ENCODE measurements at places on chromosomes 5 and 9. TPM values are rescaled to one million over a fixed set of nuclear protein-coding genes. Genes with fewer than 3 reads are reported as not detected.

The MYOZ3 gene
- under 0.01 TPM for total RNA-seq

The ROR2 gene
- 0.68 TPM for total RNA-seq

The MSMP gene
- total RNA-seq = not detected

The STPG3 gene
- not detected for total RNA-seq

The PRELID2 gene
- 0.68 TPM for total RNA-seq

The BHMT gene
- total RNA-seq = 0.95 TPM

The GLDC gene
- 1.1 TPM for total RNA-seq

DNA sequence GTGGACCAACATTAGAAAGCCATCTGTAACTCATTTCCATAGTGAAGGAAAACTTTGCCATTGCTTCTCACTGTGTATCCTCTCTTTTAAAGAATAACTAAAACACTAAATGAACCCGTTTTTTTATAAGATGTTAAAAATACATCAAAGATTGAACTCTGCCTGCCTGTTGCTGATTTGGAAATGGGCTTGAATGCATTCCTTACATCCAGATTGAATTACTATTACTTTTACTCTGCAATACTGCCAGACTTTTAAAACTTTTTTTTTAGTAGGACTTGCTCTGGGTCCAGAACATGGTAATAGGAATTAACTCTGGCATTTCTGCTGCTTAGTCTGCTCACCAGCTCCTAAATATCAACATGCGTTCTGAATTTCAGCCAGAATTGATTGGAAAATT, 176.8 kb upstream of the PAPPA start:
- no peak for DNase-seq

GRCh38 chr5:97488126-97488668, 305.1 kb upstream of the RIOK2 start:
- no peak for DNase-seq

GRCh38 chr5:74977471-74977870, 74.9 kb downstream of the GCNT4 start:
- DNase-seq = no peak

DNA sequence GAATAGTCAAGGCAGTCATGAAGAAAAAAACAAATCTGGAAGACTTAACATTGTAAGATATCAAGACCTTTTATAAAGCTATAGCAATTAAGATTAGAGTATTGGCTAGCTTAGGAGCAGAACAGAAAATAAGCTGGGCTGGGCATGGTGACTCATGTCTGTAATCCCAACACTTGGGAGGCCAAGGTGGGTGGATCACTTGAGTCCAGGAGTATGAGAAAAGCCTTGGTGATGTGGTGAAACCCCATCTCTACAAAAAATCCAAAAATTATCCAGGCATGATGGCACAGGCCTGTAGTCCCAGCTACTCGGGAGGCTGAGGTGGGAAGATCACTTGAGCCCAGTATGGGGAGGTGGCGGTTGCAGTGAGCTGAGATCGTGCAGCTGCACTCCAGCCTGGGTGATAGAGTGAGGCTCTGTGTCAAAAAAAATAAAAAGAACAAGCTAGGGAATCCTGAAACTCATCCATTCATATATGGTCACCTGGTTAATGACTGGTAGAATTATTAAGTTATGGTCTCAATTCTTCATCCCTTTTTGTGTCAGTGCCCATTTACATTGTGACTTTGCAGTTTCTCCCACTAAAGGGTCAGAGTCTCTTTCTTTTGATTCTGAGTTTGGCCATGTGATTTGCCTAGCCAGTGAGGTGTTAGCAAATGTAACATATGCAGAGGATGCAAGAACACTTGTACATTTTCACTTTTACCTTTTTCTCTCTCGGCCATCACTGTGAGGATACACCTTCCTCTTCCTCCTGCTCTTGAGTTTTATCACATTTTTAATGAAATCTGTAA, 144.6 kb upstream of the SGCD start:
- no peak for DNase-seq

DNA sequence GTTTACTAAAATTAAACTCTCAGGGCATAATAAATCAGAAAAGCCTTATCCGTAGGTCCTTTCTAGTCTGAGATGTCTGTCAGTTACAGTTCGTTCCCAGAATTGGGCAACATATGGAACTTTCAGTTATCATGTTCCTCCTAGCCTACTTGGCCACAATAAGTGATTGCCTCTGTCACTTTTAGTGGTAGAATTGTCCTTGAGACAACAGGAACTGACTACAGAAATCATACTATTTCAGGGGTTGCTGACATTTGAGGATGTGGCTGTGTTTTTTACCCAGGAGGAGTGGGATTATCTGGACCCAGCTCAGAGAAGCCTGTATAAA, 956 bp downstream of the ZNF189 start:
- no peak for DNase-seq

- DNase-seq = no peak
These were observed 149.3 kb upstream of the MTAP start for GRCh38 chr9:21653091-21653490.

DNA sequence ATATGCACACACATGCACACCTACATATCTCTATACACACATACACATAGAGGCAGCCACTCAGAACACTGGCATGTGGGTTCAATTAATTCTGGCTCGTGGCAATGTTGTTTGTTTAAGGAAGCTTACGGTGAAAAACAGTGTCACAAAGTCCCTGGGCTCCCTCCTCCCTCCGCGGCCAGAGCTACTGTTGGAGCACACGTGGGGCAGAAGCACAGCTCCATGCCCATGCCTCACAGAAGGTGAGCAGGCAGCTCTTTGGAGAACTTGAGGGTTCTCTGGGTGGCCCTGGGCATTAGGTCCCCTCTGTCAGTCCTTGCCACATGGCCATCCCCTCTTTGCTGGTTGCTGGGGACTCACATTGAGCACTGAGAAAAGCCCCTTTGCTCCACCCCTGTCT, 107.5 kb downstream of the GADD45G start:
- no peak for DNase-seq

- DNase-seq = no peak
These were observed 591.6 kb upstream of the SGCD start for GRCh38 chr5:155735388-155735787.

DNA sequence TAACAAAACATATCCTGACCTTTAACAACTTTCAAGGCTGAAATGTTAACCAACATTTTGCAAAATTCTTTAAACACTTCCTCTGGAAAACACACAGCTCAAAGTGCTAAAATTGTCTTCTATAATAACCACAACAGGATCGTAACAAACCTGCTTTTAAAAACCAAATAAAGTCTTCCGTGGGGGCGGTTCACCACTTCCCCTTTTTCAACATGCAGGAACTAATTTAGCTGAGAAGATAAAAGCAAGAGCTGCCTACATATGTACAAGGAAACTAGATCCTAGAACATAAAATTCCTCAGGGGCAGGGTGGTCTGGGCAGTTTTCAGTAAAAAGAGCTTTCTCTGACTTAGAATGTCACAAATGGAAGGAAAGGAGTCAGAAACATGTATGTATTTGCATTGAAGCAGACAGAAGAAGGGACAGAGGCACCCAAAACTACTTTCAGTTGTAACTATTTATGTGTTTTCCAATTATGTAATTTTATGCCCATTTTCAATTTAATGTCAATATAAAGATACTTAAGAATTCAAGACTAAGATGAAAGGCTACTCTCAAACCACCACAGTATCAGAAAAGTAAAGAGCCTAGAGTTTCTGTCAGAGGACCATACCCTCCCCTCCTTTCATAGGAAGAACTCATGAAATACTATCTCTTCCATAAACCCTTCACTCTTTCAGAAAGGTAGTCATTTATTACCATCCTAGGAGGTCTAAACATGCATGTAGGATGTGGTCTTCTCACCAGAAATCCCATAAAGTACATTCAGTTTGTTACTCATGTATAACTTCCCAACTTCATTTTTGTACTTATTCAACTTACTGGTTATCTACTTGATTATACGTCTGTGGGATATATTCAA, 185.9 kb upstream of the RASA1 start:
- no peak for DNase-seq

DNA sequence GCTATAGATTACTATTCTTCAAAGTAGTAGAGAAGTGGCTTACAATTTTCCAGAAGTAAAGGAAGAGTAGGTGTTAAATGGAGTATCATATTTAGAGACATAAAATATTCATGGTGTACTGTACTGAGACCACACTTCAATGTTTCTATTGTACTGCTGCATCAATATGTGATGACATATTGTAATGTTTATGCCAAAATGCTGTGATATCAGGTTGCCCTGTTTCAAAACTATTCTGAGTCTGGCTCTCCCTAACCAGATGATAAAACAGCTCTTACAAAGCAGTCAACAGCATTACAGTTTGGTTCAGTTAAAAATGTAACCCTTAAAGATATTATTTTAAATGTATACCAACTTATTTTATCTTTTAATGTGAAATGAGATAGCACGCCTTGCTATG, 30.8 kb upstream of the ACOT12 start:
- no peak for DNase-seq

- DNase-seq = peak; percentile 1
These were observed 32.9 kb upstream of the MAN2A1 start for GRCh38 chr5:109656829-109657228.

DNA sequence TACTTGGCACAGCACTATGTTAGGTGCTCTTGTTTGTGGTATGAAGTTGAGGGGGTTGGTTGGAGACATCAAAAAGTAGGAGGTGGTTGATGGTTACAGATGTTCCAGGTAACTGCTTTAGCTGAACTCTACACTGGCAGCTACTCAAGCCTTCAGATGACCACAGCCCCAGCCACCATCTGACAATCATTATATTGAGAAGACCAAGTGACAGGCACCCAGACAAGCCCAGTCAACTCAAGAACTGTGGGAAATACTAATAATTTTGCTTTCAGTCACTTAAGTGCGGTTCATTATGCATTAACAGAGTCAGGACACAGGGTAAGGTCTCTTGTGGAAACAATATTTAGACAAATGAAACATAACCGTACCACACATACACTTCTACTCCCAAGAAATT, 38.9 kb upstream of the SLIT3 start:
- no peak for DNase-seq

DNA sequence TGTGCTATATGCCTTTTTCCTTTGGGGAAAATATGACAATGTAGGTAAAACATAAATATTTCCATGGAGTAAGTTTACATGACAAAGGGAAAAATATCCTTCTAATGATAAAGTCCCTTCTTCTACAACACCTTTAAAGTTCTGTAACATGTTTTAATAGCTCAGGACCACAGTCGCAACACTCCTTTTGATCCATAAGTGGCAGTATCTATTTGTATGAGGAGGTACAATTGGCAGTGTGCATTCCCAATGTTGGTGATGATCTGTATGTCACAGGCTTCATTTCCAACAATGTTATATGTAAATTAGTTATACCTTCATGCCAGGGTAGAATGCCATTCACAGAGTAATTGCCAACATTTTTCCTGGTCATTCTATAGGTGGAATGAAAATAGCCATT, 127.1 kb upstream of the CCNH start:
- DNase-seq = no peak

- no peak for DNase-seq
These were observed 456.9 kb downstream of the TMEM232 start for GRCh38 chr5:110269478-110270142.

- no peak for DNase-seq
These were observed 9.0 kb downstream of the FUBP3 start for GRCh38 chr9:130588416-130588815.

- no peak for DNase-seq
These were observed 100.1 kb upstream of the PCA3 start for GRCh38 chr9:76664120-76664519.

GRCh38 chr9:35695943-35696401, 6.2 kb upstream of the TPM2 start:
- no peak for DNase-seq

DNA sequence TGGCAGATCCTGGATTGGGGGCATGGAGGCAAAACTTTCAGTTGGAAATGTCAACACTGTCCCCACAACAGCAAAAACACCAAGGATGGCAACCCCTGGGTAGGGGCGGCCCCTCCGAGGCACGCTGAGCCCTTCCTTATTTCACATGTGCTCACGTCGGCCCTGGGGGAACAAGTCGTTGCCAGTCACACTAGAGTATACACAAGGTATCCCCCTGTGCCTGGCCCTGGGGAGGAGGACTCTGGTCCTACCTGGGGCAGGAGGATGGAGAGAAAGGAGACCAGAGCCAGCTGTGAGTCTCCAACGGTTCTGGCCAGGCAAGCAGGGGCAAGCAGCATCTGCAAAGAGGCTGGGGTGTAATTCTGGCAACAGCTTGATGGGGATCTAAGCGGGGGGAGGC, 126.9 kb upstream of the FOXD4L5 start:
- no peak for DNase-seq

- DNase-seq = no peak
These were observed 11.1 kb upstream of the NKX2-5 start for GRCh38 chr5:173246135-173246495.

DNA sequence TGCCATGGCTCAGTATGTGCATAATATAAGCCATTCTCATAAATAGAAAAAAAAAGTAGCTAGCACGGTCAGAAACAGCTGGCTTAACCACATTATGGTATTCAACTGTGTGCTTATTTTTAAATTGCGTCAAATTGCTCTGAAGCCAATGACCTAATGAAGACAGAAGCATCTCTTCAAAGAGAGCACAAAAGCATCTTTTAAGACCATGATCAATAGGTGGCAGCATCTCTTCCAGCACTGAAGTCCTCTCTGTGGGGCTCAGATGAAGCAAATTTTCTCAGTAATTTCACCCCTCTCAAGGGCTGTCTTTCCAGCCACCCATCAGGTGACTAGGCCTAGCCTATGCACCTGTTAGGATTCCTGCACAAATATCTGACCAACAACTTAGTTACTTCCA, 251.4 kb downstream of the GLIS3 start:
- no peak for DNase-seq

DNA sequence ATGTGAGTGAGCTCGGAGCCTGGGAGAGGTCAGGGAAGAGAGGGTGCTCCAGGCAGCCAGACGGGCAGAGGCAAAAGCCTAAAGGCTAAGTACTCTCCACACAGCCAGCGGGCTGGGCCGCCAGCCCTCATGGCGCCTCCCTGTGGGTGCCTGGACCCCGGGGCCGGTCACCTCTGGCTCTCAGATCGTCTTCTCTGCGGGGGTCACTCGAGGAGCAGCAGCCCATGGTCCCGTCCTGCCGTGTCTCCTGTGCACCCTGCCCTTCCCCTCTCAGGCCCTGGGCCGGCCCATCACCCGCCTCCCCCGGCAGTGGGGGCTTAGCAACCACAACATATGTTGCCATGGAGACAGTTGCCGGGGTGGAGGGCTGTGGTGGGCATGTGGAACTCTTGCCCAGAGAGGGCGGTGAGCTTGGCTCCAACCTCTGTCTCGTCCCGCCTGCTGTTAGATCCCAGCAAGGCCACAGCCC, 4.2 kb downstream of the AK1 start:
- no peak for DNase-seq
